Activated CD4-positive, alpha-beta T cell treated with anti-CD3 and anti-CD28 coated beads, Interleukin-10, Interleukin-2, amounts not matched to agents 100 ng/mL and 50 ng/mL, durations not matched to agents 16 hours and 8 hours (primary cell): ENCODE measurements at places on chromosomes 1 and 21.
A peak's percentile ranks its signal among the peaks of the same experiment; 100 is the strongest.

DNA sequence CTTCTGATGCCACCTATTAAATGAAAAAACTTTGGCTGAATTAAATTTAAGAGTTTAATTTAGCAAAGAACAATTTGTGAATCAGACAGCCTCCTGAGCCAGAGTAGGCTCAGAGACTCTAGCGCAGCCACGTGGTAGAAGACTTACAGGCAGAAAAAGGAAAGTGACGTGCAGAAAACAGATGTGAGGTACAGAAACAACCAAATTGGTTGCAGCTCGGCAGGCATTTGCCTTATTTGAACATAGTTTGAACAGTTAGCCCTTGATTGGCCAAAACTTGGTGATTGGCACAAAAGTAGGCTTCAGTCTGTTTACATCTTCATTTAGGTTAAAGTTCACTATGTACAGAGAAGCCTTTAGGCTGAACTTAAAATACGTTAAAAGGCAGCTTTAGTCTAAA lies 22.9 kb downstream of the TCP10L start:
- DNase-seq = no peak

- peak; percentile 1 for DNase-seq
Observed at GRCh38 chr1:196152975-196153374, 455.3 kb downstream of the KCNT2 start.

GRCh38 chr21:42596657-42597056 lies 56.8 kb upstream of the PDE9A start:
- no peak for DNase-seq

- DNase-seq = no peak
Observed at GRCh38 chr1:198903621-198904020, 264.8 kb downstream of the PTPRC start.

GRCh38 chr1:207644852-207645634 lies at the start of gene CR1L:
Gene CR1L (plus strand): TSS chr1:207645133. CDS start chr1:207645234, 101 bp downstream.
- DNase-seq = peak; percentile 73

DNA sequence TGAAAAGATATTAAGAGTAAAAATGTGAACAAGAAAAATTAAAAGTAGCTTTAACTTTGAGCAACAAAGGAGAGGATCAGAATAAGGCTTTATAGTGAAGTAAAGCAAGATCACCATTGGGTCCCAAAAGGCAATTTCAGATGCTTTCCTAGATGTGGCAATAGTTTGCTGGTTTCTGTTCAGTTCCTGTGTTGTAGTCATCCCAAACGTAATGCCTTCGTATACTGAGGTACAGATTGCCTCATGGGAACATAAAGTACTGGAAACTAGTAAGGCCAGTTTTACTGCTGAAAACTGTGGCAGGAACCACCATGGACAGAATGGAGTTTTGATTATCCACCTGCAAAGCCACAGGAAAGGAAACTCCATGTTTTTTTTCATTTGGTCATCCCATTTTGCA lies 283.5 kb upstream of the SGIP1 start:
- no peak for DNase-seq

DNA sequence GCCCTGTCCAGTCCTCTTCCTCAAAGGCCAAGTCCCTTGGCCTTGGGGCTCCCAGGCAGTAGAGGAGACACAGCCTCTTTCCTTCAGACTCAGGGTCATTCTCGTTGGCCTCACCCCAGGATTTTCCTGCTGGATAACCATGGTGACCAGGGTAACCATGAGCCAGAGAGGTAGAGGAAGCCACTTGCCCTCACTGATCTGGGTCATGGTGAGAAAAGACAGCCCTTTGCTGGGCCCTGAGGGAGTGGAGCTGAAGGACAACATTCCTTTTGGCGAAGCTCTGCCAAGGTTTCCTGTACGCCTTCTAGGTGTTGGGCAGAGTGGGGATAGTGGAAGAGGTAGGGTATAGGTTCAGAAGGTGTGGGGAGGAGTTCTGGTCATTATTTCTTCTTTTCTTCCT lies 53.1 kb upstream of the WNT4 start:
- DNase-seq = no peak

GRCh38 chr1:35619237-35620121 lies 21.8 kb downstream of the PSMB2 start:
- no peak for DNase-seq

- no peak for DNase-seq
Observed at GRCh38 chr1:40770296-40771070, 13.1 kb upstream of the KCNQ4 start.

DNA sequence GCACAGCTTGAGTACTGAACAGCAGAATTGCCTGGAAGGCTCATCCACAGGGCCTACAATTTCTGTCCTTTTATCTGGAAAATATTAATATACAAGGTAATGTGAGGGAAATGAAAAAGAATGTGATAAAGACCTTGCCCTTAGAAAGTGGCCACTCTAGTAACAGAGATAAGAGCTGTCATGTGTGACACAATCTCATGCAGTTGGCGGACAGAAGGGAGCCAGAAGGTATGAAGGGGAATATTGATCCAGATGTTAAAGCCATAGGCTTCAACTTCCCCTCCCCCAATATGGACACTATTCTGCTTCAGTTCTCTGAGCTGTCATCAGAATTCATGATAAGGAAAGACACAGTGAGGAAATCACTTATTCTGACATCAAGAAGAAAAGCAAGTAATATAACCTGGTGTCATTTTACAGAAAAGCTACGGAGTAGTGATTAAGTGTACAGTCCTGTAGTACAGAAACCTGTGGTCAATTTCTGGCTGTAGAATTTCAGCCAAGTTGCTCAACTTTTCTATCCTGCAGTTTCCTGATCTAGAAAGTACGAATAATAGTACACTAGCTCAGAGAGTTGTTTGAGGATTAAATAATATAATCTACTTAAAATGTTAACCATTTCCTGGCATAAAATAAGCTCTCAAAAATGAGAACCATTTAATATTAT lies 572.1 kb downstream of the DPYD start:
- no peak for DNase-seq

- no peak for DNase-seq
Observed at GRCh38 chr1:87799451-87799850, 470.8 kb downstream of the LMO4 start.

GRCh38 chr1:95640746-95641145 lies 406.7 kb downstream of the RWDD3 start:
- DNase-seq = no peak

- DNase-seq = no peak
Observed at GRCh38 chr21:35244514-35244913, 195.4 kb upstream of the RUNX1 start.

- no peak for DNase-seq
Observed at GRCh38 chr1:96522927-96523326, 198.7 kb upstream of the PTBP2 start.

- DNase-seq = no peak
Observed at GRCh38 chr21:38561613-38562581, 63.6 kb upstream of the ERG start.

DNA sequence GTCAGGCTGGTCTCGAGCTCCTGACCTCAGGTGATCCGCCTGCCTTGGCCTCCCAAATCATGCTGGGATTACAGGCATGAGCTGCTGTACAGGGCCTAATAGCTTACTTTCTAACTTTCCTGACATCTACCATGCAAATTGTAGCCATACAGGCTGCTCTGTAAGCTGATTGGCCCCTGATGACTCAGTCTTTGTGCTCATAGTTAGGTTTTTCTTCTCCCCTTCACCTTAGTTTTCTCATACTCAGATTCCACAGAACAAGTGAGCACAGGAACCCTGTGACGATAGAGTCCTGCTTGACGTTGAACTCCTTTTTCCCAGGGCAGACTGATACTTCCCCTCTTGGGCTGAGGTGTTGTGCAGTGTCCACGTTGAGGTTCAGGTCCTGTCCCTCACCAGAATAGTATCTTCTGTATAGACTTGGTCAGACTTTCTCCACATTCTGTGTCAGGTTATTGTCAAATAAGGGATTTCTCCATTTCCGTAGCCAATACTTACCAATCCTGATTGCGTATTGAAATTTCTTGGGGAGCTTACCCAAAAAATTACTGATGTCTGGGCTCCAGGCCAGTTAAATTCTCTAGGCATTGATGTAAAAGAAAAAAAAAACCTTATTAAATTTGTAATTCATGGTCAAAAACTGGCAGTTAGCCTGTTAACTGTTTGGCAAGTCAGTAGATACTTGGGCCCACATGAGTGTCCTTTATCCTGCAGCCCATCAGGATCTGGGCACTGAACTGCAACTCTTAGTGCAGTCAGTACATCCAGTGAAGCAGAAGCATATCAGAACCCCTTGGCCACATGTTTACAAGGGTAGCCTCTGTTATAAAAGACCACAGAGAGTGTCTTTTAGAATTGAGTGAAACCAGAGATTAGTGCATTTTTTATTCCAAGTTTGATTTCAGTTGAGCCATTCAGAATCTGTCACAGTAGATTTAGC lies 118.2 kb downstream of the DYRK1A start:
- DNase-seq = no peak

GRCh38 chr1:18919197-18919905 lies 17.0 kb upstream of the ALDH4A1 start:
- no peak for DNase-seq

DNA sequence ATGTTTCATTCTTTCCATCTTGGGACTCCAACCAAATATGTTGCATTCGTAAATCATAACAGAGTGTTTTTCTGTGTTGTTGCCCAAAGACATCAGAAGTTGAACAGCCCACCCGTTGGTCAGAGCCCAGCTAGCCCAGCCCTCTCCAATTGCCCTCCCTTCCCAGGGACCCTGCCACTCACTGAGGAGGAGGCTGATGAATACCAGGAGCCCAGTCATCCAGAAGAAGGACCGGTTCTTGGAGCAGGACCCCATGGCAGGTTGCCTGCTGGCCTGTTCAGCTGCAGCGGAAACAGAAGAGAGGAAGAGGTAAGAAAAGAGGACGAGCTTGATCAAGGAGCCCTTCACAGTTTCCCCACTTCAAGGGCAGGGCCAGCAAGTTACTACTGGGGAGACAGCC lies 172.2 kb upstream of the ETV3 start:
- no peak for DNase-seq

GRCh38 chr1:183567584-183567983 lies 22.7 kb downstream of the NCF2 start:
- DNase-seq = no peak

GRCh38 chr1:195766709-195767108 lies 841.5 kb downstream of the KCNT2 start:
- no peak for DNase-seq

DNA sequence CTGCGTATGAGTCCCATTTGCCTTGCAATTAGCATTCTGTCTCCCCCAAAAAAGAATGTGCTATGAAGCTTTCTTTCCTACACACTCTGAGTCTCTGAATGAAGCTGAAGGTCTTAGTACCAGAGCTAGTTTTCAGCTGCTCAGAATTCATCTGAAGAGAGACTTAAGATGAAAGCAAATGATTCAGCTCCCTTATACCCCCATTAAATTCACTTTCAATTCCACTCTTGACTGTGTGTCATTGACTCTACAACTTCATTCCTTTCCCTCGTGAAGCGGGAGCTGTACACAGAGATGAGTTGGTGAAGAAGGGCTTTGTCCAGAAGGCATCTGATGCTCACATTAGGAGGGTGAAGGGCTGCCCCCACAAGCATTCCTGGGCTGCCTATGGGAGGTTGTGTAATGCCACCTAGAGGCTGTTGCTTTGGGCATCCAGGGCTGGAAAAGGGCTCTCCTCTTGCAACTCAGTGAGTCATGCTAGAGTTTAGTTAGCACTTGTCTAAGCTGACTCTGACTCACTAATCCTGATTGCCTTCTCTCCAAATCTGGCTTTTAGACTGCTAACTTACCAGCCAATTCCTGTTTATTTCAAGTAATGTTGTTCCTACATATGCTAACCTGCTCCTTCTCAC lies 1.8 kb downstream of the SPRR1B start:
- peak; percentile 14 for DNase-seq

DNA sequence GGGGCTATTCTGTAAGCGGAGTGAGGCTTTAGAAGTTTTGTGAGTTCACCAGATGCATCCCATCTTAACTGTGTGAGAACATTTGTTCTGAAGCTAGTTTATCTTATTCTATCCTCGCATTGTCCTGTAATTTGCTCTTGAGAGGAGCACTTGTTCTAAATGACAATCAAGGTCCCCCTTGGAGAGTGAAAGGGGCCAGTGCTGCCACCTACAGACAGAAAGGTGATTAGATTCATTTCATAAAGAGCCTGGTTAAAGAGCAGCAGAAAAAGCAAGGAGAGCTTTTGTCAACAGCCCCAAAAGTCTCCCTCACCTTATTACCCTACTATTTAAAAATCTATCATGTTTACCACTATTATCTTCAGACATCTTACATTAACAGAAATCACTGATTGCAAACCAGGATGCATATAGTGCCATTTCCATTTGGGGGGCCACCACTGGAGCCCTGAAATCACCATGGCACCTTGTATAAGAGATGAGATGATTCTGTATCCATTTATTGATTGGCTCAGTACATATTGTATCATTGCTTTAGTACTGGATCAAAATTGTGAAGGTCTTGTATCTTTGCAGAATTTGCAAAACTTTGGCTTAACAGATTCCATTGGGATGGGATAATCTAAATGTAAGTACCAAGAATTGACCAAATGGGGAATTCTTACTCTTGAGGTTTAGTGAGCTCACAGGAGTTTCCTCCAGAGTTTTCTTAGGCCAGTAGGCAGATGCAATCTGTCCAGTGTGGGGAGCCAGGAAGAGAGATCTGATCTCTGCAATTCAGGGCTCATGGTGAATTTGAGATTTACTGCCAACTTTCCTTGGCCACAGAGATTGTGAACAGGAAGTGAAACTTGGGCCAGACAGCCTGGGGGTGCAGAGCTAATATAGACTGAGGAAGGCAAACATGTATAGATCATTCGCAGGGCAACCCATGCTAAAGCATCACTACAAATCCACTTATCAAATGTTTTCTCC lies 64.3 kb upstream of the TRABD2B start:
- DNase-seq = peak; percentile 47

GRCh38 chr1:2801535-2802291 lies at the start of gene TTC34:
Gene TTC34 (minus strand): TSS chr1:2801693. CDS start chr1:2800827, 866 bp downstream.
- DNase-seq = peak; percentile 47

DNA sequence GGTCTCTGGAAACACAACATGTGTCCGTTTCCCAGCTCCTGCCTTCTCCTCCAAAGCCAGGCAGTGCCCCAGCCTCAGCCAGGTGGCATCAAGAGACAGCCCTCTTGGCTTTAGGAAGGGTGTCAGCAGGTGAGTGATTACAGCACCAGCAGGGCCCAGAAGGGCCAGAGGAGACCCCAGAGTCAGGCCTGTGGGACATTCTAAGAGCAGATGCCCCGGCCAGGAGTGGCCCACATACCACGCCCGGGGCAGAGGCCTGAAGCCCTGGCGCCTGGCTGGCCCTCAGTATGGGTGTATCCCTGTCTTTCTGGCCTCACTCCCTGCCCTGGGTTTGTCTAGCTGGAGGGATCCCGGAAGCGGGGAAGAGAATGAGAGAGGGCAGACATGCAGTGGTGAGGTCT lies 109.2 kb downstream of the CASZ1 start:
- no peak for DNase-seq

- no peak for DNase-seq
Observed at GRCh38 chr1:200887772-200888348, 6.8 kb upstream of the INAVA start.

DNA sequence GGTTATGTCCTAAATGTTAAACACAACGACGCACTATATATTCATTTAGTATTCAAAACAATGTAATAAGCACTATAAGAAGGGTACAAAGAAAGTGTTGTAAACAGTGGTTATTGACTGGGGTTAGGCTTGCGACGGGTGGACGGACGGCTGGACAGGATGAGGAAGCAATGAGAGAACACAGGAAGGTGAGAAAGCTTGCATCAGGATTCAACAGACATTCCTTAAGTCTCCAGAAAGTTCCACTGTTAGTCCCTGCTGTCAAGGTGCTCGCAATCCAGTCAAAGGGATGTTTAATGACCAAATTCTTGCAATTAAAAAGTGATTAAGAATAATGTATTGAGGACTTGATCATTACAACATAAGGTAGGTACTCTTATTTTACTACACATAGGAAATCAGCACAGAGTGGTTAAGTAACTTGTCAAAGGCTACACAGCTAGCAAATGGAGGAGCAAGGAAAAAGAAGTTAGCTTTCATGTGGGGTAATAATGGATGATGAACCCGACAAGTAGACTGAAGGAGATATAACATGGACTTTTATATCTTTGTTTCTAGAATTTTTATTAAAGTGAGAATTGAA lies 994 bp upstream of the ACBD6 start:
- DNase-seq = no peak
